IMR-90 (cell line): ENCODE measurements at places on chromosomes 6 and 20.

GRCh38 chr6:87289571-87289970, 32.8 kb upstream of the SMIM8 start:
- DNase-seq, result no peak

- no peak for DNase-seq
Observed at GRCh38 chr20:46333161-46333991, 25.1 kb upstream of the CDH22 start.

- DNase-seq, result no peak
Observed at GRCh38 chr6:829656-830055, 136.7 kb upstream of the EXOC2 start.

DNA sequence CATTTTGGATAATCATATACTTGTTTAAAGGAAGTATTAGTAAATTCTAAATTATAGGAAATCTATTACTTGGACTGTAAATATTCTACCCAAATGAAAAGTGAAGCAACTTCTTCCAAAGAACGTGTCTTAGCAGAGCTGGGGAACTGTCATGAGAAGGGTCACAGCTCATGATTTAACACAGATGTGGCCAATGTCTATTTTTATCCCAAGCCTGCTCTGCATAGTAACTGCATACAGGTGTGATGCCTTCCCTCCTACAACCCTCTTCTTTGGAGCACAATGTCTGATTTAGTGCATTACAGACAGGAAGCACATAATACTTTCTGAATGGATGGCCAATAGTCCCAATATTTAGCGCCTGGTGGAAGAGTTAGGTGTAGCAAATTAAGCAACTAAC, 138.7 kb upstream of the THEMIS start:
- no peak for DNase-seq

DNA sequence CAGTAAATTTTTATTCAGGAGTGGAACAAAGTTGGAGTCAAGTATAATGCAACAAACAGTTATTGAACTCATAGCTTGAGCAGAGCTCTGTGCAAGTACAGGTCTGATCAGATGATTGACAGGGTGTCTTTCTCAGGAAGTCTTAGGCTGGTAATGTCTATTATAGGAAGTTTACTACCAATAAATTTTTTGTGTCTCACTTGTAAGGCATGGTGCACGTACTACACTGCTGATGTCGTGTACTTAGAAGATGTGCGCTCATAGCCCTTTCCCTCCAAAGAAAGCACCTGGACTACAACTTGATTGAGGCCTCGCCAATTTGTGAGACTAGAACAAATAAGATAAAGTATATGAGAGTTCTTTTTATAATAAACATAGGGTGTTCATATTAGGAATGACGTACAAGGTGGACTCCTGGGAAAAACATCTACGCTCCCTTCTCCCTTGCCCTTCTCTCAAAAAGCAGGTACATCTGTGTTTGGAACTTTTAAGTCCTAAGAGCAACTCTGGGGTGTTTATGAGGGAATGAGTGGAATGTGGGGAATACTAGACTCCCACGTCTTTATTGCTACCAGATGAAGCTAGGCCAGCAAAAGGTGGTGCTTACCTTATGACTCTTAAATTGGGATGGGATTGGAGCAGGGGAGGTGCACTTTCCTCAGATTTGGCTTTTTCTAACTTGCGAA, 1.5 kb downstream of the NDUFAF5 start:
- DNase-seq, result no peak

- DNase-seq, result no peak
Observed at GRCh38 chr6:138607478-138608433, 108.5 kb upstream of the NHSL1 start.
